ENCODE measurements at places on chromosomes 11 and 22.

DNA sequence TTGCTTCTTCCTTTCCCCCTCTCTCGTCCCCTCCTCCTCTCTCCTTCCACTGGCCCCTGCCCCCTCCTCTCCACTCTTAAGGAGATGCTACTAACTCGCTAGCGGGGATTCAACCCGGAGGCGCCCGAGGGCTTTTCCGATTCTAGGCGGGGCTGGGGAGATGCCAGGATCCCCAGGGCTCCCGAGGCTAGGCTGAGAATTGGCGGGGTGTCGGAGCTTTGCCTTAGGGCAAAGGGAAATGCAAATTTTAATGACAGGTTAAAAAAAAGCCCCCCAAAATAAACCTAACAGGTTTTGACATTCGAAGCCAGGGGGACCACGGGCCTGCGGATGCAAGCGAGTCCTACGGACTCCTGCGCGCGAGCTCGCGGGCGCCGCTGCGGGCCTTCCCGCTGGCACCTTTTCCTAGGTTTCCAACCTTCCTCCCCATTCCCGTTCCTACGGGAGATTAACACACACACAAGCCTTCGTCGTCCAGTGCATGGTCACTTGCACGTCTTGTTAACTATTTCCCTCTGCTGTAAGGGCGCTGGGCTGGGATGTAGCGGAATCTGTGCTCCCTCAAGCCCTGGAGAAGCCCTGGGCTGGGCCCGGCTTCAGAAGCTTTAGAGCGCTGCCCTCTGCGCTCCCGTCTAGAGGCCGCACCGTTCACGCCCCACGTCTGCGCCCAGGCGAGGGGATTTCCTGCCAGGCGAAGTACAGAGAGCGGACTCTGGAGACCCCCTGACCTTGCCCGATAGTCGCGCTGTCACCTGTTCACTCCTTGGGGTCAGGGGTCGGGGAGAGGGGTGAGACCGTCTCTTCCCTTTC is 729 bp upstream of the ALX4 start:
- no peak for DNase-seq

GRCh38 chr11:96219981-96220623 is 122.9 kb downstream of the MAML2 start:
- DNase-seq, result no peak

DNA sequence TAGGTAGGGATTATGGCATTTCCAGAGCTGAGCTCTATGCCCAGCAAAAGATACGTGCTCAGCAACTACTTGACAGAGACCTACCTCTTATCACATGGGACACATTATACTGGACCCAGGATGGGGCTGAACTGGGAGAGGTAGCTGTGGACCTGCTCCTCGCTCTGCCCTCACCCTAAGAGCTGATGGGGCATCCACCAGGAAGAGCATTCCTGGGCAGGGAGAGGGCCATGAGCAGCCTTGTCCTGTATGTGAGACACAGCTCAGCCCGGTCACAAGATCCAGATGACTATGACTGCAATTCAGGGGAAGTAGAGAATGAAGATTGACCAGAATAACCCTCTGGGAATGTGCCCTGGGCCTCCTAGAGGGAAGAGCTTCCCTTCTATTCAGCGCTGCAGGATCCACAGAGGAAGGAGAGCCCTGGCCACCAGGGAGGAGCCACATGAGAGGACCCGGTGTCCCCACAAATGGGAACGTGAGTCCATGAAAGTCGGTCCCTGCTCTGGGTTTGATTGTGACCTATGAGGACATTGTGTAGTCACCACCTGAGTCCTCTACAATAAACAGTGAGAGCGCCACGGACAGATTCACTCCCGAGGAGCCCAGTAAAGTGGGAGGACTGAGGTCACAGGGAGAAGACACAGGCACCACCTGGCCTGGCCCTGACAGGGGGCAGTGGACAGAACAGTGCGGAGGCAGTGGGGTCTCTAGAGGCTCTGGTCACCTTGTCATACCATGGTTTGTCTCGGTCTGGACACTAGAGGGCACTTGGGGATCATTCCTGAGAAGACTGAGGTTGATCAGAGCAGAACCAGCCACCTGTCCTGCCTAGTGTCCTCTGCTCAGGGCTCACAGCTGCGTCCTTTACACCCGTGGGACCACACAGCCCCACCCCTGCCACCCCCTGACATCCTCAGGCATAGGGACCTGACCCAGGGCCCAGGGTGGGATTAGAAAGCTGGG is 99.5 kb downstream of the ZNF280B start:
- DNase-seq, result no peak

DNA sequence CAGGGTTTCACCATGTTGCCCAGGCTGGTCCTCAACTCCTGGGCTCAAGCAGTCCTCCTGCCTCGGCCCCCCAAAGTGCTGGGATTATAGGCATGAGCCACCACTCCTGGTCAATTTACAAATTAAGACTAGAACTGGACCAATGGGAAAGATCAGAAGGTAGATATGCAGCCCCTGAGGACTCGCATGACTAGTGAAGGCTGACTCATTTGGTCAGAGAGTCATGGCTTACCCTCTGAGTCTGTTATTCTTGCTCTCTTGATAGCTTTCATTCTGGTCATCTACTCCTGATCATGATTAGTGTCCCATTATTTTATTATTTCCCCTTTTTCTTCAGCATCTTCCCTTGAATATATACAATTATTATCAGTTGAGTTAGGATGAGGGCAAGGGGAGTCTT is 2.7 kb upstream of the LDHAL6A start:
- DNase-seq, result peak; percentile 43

DNA sequence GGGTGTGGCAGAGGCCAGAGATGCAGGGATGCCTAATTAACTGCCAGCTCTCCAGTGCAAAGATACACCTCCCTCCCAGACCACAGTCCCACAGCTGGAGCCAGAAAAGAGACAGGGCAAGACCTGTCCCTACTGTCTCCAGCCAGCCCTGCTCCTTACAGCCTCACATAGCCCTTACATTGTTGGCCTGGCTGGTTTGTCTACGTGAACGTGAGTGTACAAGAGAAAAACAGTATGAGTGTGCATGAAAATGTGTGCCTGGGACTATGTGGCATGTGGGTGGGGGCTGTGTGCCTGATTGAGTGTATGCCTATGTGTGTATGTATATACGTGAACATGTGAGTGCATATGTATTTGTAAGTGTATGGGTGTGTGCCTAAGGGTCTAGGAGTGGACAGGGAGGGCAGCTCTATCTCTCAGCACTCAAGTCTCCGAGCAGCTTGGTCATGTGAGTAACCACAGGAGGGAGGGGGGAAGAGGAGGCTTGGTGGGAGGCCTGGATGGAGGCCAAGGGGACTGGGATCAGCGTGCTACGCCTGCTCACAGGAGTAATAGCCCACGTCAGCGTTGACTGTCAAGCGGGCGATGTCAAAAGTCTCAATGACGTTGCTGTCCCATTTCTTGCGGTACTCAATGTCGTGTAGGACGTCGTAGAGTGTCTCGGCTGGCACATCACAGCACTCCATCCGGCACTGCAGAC is 6.6 kb upstream of the ARAP1 start:
- no peak for DNase-seq

DNA sequence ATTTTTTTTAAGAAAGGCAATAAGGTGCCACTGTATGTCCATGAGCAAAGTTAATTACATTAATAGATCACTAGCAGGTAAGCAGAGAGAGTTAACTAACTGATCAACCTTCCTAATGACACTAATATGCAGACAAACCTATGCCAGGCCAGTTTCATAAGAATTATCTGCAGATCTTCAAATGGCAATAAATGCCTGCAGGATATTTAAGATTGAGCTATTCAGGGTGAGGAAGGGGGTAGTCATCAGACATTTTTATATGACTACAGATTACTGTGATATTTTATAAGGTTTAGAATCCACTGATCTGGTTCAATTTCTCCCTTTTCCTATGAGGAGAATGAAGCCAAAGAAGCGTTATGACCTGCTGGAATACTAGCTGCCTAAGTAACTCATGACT is 30.2 kb downstream of the CARD18 start:
- no peak for DNase-seq

DNA sequence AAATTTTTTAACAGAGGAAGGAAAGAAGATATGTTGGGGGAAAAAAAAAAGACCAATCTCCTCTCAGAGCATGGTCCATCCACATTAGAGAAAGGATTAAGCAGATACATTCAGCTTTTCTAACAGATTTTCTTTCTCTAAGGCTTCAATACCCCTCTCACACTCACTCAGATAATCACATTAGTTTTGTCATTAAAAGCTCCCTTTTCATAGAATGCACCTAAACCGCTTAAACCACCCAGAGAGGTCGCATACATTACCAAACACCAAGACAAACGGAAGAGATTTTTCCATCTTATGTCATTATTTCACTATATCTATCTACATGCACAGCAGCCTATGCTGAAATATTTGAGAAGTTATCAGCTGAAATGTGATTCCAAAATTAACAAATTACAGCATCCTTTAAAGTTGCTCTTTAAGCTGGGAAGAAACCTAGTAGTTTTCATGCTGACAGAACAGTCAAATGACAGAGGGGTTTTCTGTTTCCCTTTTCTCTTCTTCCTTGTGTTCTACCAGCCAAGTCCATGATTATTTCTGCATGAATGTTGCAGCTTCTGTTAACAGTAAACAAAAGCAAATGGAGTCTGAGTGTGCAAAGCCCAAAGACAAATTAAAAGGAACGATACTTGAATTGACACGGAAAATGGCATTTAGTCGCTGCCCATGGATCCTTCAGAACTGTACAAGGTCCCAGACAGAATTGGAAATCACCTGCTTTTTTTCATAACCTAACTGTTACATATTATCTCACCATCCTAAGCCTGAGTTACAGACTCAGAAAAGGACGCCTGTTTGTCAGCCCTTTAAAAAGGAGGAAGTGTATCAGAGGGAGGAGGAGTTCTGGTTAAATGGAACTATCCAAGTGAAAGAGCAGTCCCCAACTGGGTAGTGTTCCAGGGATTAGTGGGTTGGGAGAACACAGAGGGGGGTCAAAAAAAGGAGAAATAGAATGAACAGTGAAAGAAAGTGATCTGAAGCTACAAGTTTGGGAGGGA is 54.6 kb downstream of the PRCP start:
- DNase-seq, result no peak

GRCh38 chr22:27802346-27803073 is 954 bp upstream of the MN1 start:
- DNase-seq, result no peak

GRCh38 chr11:102343809-102344208 is 3.2 kb upstream of the BIRC2 start:
- DNase-seq, result peak; percentile 54

DNA sequence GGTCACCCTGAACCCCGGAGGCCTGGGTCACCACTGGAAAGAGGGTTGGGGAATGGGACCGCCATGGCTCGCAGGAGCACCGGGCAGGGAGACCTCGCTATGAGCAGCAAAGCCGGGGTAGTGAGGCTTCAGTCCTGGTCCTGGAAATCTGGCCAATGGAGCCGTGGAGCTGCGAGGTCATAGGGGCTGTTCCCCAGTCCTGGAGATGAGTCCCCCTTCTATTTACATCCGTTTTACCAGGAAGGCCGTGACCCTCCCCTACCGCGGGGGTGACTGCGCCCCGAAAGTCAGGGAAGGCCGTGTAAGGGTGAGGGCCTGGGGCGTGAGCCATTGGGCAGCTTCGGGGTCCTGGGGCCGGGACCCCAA is 449 bp downstream of the PIDD1 start:
- no peak for DNase-seq

GRCh38 chr11:67439321-67440228 is 2.1 kb upstream of the PTPRCAP start:
- DNase-seq, result no peak

DNA sequence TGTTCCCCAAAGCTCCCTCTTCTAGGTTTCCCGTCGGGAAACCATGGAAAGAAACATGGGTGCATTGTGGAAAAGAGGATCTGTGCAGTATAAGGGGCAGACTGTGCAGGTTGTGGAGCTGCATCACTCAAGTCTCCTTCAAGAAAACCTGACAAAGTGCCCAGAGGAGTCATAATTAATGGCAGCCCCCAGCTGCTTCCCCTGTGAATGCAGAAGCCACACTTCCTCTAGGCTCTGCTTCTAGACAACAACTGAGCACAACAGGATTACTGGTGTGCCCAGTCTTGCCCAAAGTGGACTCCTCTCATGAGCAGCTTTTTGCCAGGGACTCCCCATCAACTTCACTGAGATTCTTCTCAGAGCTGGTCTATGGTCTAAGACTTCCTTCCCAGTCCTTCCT is 42.6 kb upstream of the SCUBE2 start:
- no peak for DNase-seq

DNA sequence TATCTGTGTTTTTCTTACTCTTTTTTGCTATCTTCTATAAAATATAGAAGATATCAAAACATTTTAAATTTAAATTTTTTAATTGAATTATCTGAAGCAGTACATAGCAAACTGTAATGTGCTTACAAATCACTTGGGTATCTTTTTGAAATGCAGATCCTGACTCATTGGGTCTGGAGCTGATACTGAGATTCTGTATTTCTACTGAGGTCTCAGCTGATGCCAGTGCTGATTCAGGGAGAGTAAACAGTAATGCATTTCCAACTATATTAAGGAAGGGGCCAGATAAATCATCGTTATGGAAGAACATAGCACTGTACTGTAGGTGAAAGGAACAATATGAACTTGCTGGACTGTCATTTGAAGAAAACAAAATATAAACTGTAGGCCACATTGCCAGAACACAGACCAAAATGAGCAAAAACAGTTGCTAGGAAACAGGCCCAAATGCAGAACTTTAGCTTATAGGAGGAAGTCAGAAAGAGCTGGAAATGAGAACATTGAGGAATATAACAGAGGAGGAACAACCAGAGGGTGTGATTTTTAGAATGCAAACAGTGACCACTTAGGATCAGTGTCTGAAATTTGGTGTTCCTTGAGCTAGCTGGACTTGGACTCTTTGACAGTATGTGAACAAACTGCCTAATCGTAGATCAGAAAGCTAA is 3.3 kb downstream of the ARL14EP start:
- DNase-seq, result no peak

DNA sequence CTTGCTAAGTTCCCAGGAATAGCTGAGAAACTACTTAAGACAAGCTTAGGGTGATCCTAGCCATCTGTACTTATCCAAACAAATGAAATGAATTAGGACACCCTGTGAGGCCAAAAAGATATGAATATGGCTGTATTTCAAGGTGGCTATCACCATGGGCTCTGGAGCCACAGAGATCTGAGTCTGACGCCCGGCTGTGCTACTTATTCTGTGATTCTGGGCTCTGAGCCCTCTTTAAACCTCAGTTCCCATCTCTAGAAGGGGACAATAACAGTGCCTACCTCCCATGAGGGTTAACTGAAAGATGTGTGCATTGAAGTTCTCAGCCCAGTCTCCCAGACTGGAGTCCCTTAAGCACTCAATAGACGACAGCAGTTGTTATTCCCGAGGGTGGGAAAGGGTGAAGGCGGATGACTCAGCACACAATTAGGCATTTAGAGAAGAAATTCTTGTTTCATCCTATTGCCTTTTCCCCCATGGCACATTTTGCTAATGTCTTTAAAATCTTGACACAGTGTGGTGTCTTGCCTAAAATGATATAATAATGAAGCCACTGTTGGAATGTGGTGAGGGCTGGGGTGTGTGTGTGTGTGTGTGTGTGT is 132.5 kb downstream of the ADAMTS15 start:
- peak; percentile 89 for DNase-seq

- DNase-seq, result no peak
Measured at GRCh38 chr11:62540804-62541701, 5.6 kb downstream of the AHNAK start.

DNA sequence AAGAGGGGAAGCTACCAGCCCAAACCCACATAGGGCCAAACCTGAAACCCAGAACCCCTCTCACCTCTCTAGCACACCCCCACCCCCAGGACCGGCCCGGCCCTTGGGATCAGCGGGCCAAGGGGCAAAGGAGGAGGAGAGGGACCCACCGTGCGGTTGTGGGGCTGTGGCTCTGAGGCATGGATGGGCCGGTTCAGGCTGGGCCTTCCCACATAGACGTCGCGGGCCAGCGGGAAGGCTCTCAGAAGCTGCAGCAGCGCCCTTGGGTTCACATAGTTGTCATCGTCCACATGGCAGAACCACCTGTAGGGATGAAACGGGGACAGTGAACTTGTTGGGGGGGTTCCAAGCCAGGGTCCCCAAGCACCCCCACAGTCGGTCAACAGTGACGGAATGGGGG is 7.0 kb downstream of the MFNG start:
- DNase-seq, result no peak
